Umbilical cord (tissue), 2 donors: ENCODE measurements at places on chromosomes 1 and 21. TPM values are rescaled to one million over a fixed set of nuclear protein-coding genes. Genes with fewer than 3 reads are reported as not detected.

- DNase-seq: peak; percentile 40
Observed at GRCh38 chr21:28899744-28900143, 92.9 kb downstream of the LTN1 start.

Gene ABCD3
- total RNA-seq: 31.1 TPM

Gene ACOT11
- total RNA-seq: 12.5 TPM

- no peak for DNase-seq
Observed at GRCh38 chr21:38942748-38943211, 137.1 kb downstream of the ETS2 start.

DNA sequence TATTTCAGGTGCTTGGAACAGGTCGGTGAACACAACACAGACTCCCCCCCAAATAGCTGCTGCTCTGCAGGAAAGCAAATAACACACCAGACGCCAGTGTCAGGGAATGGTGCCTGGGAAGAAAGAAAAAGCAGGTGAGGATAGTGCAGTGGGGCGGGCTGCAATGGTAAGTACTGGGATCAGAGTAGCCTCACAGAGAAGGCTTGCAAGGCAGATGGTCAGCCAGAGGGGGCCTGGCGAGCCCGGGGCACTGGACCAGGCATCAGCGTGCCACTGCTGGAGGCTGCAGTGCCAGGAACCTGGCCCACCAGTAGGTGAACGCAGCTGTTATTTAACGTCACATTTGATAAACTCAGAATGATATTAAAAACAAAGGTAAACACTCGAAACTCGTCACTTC, 60.0 kb downstream of the POFUT2 start:
- DNase-seq: no peak

DNA sequence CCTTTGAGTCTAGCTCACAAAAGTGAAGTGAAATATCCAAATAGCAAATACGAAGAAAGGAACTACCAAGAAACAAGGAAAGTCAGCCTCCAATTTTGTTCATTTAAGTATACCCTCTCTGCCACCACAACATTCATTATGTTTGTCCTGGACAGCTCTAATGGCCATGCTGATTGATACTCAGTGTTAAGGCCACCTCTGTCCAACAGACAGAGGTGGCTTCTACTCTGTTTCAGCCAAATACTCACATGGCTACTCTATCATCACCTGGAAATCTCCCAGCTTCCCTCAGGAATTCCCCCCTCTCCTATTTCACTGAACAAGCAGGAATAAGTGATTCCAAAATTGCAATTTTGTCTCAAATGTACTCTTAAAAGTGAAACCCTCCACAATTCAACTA, 10.7 kb downstream of the APP start:
- DNase-seq: no peak

Gene GBP1
- 125 TPM for total RNA-seq

DNA sequence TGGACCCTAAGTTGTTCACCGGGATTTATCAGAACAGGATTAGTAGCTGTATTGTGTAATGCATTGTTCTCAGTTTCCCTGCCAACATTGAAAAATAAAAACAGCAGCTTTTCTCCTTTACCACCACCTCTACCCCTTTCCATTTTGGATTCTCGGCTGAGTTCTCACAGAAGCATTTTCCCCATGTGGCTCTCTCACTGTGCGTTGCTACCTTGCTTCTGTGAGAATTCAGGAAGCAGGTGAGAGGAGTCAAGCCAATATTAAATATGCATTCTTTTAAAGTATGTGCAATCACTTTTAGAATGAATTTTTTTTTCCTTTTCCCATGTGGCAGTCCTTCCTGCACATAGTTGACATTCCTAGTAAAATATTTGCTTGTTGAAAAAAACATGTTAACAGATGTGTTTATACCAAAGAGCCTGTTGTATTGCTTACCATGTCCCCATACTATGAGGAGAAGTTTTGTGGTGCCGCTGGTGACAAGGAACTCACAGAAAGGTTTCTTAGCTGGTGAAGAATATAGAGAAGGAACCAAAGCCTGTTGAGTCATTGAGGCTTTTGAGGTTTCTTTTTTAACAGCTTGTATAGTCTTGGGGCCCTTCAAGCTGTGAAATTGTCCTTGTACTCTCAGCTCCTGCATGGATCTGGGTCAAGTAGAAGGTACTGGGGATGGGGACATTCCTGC, 3.9 kb upstream of the OLFML3 start:
- no peak for DNase-seq

Gene HHIPL2
- not detected for total RNA-seq

- no peak for DNase-seq
Observed at GRCh38 chr1:27414091-27414490, 21.7 kb downstream of the GPR3 start.

- DNase-seq: no peak
Observed at GRCh38 chr1:22543679-22544078, 19.6 kb upstream of the EPHA8 start.

GRCh38 chr1:192862271-192862670, 53.4 kb downstream of the RGS2 start:
- DNase-seq: no peak

Gene NBPF12
- total RNA-seq: 9.1 TPM

DNA sequence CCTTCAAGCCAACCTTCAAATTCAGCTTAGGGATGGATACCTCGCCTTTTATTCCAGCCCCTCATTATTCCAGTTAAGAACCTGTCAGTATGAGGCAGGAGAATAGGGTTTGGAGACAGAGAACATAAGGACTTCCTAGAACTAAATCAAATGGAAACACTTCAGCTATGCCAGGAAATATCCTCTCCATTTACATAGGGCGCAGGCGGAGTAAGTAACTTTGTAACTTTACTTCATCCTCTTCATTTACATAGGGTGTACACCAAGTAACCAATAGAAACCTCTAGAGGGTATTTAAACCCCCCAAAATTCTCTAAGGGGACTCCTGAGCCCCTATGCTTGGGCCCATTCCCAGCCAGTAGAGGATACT, 75.4 kb upstream of the ATF3 start:
- DNase-seq: no peak

- DNase-seq: no peak
Observed at GRCh38 chr1:7430047-7430608, 341.0 kb upstream of the VAMP3 start.

DNA sequence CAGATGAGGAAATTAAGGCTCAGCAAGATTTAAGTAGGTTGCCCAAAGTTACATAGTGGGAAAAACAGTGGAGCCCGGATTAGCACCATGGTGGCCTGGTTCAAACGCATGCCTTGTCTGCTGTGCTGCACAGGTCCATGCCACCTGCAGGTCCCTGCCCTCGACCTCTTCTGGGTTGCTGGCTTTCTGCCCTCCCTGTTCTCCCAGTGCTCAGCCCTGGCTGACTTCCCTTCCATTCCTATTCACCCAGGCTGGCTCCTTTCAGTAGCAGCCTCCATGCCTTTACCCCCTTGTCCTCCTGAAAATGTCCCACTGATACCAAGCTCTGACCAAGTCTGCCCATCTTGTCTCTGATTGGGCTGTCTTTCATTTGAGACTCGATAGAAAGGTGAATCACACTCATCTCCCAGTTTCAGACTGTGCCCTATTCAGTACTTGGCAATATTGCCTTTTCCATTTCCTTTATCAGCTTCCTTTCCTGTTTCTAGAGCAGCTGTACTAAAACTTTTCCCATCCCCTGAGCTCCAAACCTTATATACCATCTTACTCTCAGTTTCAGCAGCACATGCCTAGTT, 75.8 kb downstream of the ST3GAL3 start:
- DNase-seq: no peak

GRCh38 chr1:14649976-14650375, 51.5 kb downstream of the KAZN start:
- no peak for DNase-seq

DNA sequence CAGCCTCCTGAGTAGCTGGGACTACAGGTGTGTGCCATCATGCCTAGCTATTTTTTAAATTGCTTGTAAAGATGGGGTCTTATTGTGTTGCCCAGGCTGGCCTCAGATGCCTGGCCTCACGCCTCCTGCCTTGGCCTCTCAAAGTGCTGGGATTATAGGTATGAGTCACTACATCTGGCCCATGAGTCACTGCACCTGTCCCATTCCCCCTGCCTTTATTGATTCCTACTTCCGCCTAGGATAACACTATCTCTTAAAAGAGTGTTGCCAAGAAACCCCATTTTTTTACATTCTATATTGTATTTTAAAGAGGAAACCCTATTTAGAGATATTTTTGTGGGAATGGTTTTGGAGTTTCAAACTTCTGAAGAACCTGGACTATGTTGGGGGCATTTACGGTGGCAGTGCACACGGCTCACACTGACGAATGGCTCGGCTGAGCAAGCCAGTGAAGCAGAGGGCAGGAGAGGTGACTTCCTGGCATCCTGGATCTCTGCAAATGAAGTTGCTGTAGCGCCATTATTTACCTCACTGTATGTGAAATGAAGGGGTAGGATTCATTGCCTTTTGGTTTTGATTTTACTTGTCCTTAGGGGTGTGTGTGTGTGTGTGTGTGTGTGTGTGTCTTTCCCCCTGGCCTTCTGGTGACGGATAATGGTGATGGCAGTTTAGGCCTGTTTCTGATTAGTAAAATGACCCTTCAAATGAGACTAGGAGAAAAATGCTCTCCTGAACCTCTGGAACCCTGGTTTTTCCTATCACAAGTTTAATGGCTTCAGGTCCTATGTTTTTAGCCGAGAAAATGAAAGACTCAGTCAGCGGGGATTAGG, 22.5 kb downstream of the KIF26B start:
- DNase-seq: no peak

DNA sequence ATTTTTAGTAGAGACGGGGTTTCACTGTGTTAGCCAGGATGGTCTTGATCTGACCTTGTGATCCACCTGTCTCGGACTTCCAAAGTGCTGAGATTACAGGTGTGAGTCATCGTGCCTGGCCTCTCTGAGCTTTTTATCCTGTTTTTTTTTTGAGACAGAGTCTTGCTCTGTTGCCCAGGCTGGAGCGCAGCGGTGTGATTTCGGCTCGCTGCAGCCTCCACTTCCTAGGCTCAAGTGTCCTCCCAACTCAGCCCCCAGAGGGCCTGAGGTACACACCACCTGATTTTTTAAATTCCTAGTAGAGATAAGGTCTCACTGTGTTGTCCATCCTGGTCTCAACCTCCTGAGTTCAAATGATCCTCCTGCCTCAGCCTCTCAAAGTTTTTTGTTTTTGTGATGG, 20.4 kb downstream of the SESN2 start:
- no peak for DNase-seq

Gene FAM177B
- total RNA-seq: not detected

Gene CLCNKB
- not detected for total RNA-seq

DNA sequence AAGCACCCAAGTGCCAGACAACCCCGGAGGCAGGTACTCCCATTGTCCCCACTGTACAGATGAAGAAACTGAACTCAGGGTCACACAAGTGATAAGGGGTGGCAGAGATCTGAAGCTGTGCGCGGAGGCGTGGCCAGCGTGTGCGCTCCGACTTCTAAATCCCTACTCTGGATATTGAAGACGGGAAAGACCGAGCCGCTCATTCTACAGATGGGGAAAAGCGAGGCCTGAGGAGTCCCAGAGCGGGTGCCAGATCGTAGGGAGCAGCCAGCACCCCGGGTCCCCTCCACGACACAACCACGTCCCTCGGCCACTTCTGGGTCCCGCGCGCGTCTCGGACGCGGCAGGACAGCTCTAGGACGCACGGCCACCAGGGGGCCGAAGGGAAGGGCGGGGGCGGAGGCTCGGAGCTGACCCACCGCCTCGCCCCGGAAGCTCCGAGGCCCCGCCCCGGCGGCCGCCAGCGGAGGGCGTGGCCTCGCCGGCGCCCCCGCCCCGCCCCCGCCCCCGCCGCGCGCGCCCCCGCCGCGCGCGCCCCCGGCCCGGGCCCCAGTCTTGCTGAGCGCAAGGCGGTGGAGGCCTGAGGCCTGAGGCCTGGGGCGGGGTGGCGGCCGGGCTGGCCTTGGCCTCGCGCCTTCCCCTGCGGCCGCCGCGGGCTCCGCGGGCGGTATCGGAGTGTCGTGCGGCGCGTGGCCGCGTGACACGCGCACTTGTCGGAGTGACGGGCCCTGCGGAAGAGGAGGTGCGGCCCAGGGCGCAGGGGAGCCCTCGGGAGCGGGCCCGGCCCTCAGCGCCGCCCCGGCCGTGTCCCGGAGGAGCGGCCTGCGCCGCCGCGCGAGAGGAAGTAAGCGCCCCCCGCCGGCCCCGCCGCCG, at the start of gene H6PD:
Gene H6PD, plus strand, starts transcription at position 552 of the 873 bp plus-strand sequence. CDS start 10,161 bp downstream, outside the sequence.
- DNase-seq: peak; percentile 82

DNA sequence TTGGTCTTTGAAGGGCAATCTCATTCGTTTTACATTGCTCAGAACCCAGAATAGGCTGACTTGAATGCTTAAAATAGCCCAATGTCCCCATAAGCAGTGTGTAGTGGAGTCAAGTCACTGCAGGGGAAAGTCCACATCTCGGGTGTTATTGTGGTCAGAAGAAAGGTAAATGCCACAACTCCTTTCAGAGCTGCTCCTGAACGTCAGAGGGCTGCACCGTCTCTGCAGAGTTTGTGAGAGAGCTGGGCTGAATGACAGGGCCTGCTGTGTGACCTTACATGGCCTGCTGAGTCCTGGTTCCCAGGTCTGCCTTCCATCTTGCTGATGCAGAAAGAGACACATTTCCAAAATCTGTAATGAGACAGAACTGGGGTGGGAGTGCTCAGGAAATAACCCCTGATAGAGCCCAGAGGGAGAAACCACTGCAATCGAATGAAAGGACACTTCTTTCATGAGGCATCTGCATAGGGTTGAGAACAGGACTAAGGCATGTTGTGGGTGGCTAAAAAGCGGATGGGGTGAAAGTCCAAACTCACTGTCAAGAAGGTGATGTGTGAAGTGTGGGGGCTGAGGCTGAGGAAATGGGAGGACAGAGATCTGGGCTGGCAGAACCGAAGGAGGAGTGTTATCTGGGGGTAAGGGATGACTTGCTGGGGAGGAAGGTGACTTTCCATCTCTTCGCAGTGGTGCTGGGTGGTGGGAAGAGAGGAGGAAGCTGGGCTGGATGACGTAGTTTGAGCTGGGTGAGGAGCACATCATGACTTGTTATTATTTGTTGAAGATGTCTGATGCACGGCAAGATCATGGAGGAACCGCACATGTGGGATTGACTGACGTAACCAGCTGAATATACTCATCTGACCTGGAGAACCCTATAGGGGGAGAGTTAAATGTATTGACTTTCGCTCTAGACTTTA, 33.7 kb downstream of the XCL2 start:
- DNase-seq: no peak

Gene KANK4
- total RNA-seq: 16.1 TPM

Gene EDEM3
- total RNA-seq: 88.4 TPM

DNA sequence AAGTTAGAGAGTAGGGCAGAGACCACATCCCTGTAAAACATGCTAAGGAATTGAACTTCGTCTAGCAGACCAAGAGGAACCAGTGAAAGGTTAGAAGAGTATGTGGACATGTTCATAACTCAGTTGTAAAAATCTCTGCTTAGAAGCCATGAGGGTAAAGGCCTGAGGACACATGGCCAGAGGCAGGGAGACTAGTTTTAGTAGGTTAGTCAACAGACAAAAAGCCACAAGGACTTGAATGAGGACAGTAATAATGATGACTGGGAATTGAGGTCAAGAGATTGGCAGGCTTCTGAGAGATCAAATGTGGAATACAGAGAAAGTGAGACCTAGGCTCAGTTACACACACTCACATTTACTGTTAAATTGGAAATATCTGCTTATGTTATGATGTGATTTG, 205.5 kb upstream of the HOOK1 start:
- DNase-seq: no peak

GRCh38 chr1:35475856-35476674, 81.1 kb downstream of the KIAA0319L start:
- no peak for DNase-seq

GRCh38 chr1:24490101-24490781, 12.4 kb upstream of the RCAN3 start:
- no peak for DNase-seq
